ENCODE measurements at places on chromosomes 3 and 15.

DNA sequence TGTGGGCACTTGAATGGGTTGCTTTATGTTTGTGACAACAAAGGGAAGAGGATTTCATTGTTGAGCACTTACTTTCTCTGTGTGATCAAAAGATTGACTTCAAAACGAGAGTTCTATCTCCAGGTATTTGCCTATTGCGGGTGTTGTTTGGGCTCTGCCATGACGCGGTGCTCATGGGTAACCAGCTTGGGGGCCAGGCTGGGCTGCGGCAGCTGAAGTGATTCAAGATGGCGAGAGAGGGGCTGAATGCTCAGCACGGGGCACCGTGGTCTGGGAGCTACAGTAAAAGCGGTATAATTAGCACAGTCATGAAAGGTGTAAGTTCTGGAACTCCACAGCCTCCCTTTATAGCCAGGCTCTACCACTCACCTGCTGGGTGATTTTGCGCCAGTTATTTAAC lies 31.0 kb upstream of the ADCY5 start:
- DNase-seq = no peak

- DNase-seq = no peak
Measured at GRCh38 chr15:88385078-88385700, 82.0 kb downstream of the MRPL46 start.

GRCh38 chr3:8464668-8465067 lies 37.0 kb upstream of the LMCD1 start:
- DNase-seq = no peak

GRCh38 chr3:147881933-147882332 lies 472.8 kb downstream of the ZIC1 start:
- DNase-seq = no peak

DNA sequence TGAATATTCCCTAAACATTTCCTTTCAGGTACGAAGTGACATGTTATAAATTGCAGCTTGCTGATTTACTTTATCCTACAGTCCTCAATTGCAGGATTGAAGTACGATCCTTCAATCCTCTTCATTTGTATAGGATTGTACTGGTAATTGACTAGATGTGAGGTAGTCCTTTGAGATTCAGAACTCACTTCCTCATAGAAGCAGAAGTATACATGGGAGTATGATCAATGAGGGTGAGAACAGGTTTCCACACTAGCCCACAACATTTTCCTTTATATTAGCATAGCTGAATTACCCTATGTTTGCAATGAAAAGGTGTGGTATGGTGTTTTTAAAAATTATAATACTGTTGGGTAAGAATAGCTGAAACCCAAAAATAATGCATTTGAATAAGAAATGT lies 160.0 kb upstream of the UMPS start:
- DNase-seq = no peak

- DNase-seq = no peak
Measured at GRCh38 chr3:26291840-26292239, 330.7 kb upstream of the LRRC3B start.
